ENCODE measurements at places on chromosomes 7 and 10.

DNA sequence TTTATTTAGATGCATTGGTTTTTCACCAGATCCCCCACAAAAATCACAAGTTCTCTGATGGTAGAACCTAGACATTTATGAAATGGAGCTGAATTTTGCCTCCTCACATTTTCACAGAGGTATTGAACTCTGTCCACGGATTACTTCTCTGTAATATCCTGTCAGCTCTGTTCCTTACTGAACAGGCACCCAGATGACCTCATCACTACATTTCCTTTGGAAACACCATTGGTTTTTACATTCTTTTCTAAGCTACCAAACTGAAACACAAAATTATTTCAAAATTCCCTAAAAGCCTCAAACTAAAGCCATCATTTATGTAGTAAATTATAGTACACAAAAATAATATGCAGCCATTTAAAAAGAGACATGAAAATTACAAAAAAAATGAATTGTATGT is 98.3 kb upstream of the KCNIP2 start:
- DNase-seq = peak; percentile 41

DNA sequence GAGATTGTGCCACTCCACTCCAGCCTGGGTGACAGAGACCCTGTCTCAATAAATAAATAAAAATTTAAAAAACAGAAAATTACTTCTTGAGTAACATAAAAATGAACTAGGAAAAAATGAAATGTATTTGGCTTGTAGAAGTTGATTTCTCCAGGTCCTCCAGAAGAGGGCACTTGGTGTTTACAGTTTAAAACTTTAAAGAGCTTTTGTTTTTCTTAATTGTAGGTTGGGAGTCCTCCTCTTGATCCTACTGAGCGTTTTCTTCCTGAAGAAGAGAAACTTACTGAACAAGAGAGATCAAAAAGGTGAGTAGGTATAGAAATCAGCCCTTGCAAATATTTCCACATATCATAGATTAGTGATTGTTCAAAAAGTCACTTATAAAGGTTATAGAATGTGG is 16.2 kb downstream of the KIFBP start:
- DNase-seq = peak; percentile 12

DNA sequence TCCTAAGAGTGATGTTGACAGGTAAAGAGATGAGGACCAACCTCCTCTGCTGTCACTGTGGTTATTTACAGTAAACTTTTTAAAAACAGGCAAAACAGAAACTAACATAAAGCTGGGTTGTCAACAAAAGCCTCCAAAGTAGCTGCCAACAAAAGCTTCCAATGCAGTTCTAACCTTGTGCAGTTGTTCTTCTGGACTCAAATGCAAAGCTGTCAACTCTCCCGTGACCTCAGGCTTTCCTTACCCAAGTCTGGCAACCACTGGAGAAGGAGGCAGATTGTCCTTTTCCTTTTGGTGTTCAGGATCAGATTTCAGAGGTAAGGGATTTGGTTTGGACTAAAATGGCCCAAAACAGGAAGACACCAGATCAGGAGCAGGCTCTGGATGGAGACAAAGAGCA is 63.1 kb downstream of the DLG5 start:
- no peak for DNase-seq

DNA sequence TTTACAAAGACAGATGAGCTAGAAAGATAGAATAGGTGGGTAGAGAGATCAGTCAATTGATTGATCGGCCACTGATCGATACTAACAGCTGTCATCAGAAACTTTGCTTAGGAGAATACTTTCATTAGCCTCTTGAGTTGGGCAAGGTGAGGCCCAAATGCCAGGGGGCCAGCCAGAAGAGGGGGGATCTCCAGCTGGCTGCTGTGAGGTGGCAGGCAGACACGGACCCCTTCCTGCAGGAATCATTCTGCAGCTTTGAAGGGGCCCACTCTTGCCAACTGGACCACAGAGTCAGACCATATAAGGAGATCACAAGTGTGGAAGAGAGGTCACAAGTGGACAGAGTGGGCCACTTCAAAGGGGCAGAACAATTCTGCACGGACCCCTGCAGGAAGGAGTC is 62.9 kb upstream of the DOCK1 start:
- DNase-seq = no peak

DNA sequence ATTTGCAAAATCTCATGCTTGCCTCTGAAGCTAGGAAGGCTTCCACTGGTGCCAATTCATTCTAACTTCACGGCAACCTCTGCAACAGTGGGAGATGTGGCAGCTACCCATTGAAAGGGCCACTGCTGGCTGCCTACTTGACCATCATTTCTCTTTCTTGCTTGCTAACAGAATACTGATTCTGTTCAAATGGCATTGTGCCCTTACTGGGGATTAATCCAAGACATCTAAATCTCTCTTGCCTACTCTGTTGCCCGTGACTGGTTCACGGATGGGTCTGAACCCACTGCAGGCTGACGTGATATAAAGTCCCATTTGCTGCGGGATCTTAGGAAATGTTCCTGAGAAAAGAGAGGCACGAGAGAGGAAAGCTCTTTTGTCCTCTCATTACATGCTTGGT is 51.3 kb upstream of the GSDME start:
- no peak for DNase-seq

DNA sequence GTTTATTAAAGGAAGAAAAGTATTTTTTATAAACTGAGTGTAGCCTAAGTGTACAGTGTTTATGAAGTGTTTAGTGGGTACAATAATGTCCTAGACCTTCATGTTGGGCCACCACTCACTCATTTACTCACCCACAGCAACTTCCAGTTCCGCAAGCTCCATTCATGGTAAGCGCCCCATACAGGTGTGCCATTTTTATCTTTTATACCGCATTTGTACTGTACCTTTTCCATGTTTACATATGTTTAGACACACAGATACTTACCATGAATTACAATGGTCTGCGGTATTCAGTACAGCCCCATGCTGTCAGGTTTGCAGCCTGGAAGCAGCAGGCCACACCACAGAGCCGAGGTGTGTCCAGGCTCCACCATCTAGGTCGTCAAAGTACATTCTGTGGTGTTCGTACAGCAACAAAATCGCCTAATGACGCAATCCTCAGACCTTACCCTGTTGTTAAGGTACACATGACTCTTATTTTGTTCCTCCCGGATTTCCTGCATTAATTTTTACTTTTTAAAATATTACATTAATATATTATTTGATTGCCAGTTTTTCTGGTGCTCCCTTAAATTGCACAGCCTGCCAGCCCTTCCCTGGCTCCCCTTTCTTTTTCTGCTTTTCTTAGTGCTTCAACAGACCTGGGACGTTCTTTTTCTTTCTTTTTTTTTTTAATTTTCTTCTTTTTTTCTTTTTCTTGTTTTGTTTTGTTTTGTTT is 881 bp upstream of the SSBP1 start:
- no peak for DNase-seq

- DNase-seq = peak; percentile 75
Measured at GRCh38 chr10:58457761-58458616, 54.7 kb upstream of the BICC1 start.

DNA sequence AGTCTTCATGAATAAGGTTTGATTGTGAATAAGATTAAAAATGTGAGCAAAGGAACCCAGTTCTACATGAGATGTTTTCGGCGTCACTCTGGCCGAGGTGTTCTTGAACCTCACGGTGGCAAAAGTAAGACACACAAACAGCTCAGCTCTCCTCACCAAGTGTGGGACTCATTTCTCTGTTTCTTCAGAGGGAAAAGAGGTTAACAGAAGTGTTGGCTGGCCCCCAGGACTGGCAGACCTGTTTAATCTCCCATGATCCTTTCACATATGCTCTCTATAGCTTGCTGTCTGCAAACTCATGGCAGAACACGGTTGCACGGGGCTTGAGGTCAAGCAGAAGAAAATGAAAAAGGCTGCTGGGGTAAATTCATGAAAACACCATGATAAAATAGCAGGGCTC is 394.4 kb downstream of the CALN1 start:
- DNase-seq = no peak

DNA sequence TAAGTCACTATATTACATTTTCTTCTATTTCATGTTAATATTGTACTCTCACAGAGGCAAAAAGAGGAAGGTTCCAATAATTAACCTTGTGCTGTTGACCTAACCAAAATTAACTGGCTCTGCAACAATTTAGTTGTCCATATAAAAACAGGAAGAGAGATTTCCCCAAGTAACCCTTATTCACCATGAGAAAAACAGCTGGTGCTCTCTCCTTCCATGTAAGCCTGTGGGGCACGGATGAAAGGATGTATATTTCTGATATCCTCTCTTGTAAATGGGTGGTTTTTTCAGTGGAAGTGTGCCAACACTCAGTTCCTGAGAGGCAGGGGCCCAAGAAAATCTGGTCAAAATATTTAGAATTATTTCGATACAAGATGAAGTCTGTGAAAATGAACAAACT is 358.1 kb downstream of the CRPPA start:
- no peak for DNase-seq

GRCh38 chr10:89699581-89700064 is 1.8 kb upstream of the KIF20B start:
- DNase-seq = no peak

GRCh38 chr7:156651474-156651873 is 10.9 kb downstream of the RNF32 start:
- no peak for DNase-seq

Data from brain microvascular endothelial cell (primary cell).